Left renal cortex interstitium (tissue), 4 donors: ENCODE measurements at places on chromosomes 3 and 15. TPM values are rescaled to one million over a fixed set of nuclear protein-coding genes. Genes with fewer than 3 reads are reported as not detected.

BCL6 gene
- 7.8 TPM for polyA plus RNA-seq

DNA sequence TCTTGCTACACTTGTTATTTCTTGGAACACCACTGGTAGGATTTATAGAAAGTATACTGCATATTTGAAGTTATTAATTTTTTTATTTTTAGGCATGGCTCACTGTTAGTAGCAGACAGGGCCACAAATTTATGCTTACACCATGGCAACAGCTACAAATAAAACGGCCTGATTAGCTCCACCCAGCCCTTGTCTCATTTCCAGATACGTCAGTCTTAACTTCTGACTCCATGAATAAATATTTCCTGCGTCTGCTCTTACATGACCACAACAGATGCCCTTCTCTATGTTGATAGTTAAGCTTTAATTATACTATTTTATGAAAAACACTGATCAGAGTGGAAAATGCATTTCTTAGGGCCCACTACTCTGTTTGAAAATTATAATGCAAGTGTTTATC, 62.3 kb upstream of the CPOX start:
- DNase-seq, result no peak

- DNase-seq, result no peak
Measured at GRCh38 chr15:70036585-70037291, 61.0 kb downstream of the TLE3 start.

DNA sequence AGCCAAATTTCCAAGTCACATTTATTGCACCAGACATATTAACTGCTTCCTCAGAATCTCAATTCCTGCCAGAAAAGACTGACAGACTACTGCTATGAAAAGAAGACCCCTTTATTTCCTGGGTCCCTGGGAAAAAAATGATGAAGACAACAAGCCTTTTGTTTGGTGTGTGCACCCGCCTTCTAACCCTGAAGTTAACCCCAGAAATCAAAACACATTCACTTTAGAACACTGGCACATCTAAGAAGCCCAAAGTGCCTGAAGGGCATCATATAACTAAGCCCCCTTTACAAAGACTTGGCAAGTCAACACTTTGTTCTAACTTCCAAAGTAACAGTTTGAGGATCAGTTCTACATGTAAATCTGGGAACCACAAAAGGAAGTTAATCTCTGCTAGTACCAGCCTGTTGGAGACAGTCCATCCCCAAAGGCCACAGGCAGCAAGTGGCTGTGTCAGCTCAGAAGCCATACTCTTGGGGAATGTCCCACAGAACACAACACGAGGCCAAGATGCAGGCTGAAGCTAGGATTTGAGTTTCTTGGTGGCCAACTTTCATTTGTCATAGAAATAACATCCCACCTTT, 16.3 kb upstream of the ATP1B3 start:
- DNase-seq, result no peak

- DNase-seq, result no peak
Measured at GRCh38 chr3:37071921-37072320, 78.6 kb downstream of the MLH1 start.

- no peak for DNase-seq
Measured at GRCh38 chr15:48096813-48097212, 24.0 kb upstream of the SLC24A5 start.

DNA sequence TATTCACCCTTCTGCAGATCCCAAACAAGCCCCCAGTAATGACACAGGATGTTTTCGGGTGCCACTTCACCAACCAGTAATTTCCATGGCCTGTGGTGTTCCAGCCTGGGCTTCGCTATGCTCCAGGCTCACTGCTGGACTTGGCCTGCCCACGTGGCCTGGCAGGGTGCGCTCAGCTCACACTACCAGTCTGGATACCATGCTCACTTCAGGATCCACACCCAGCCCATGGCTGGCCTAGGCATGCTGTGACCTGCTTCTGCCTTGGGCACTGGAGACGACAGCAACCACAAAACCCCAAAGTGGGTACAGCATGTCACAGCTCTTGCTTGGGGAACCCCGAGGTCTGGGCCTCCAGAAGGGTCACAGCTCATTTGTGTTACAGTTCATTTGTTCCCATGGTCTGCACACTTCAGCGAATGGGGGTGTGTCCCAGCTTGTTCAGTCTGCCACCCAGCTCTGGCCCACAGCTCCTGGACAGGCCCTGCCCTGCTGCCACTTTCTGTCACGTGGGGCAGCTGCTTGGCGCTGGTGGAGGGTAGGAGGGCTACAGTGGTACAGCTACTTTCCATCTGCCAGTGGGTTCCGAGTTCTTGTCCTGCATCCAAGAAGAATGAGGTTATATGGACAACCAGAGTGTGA, 650.8 kb downstream of the MCTP2 start:
- DNase-seq, result no peak

- no peak for DNase-seq
Measured at GRCh38 chr15:26720546-26720945, 52.3 kb downstream of the GABRB3 start.

DNA sequence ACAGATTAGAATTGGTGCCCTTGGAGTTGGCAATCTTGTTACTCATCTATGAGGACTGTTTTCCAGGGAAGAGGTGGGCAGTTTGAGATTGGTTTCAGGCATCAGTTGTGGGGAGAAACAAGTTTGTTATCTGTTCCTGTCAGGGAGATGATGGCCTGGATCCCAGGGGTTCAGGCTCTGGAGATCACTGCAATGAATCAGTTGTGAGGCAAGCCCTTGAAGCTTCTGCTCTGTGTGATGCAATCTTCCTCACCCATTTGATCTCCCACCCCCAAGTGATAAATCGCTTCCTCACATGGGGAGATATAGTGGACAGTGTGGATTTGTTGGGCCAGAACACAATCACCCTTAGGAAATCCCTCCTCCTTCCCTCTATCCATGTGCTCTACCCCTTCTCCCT, 276.6 kb upstream of the LRTM1 start:
- no peak for DNase-seq

- no peak for DNase-seq
Measured at GRCh38 chr15:64048781-64049460, 2.6 kb upstream of the DAPK2 start.

- no peak for DNase-seq
Measured at GRCh38 chr15:38991126-38991525, 426.5 kb upstream of the RASGRP1 start.

GRCh38 chr3:39188271-39189149, 3.9 kb downstream of the XIRP1 start:
- no peak for DNase-seq
